ENCODE measurements at places on chromosomes 11 and 22. TPM values are rescaled to one million over a fixed set of nuclear protein-coding genes. Genes with fewer than 3 reads are reported as not detected.

Gene DNAJB7
- not detected for total RNA-seq

GRCh38 chr11:74084796-74085541, 76.1 kb upstream of the UCP3 start:
- H3K27ac ChIP-seq: no peak overlapping the region
- DNase-seq: no peak
- no peaks in the 10 kb centered on the region for H3K4me1 ChIP-seq
- no peaks in the 10 kb centered on the region for H3K27me3 ChIP-seq
- no peak overlapping the region for H3K4me3 ChIP-seq

GRCh38 chr11:109510316-109510715, 88.3 kb downstream of the C11orf87 start:
- no peaks in the 10 kb centered on the region for H3K36me3 ChIP-seq
- DNase-seq: no peak
- no peak overlapping the region for H3K4me3 ChIP-seq
- H3K27me3 ChIP-seq: no peaks in the 10 kb centered on the region
- H3K27ac ChIP-seq: no peak overlapping the region

GRCh38 chr11:69277074-69277809, 16.7 kb upstream of the MYEOV start:
- H3K4me3 ChIP-seq: no peak overlapping the region
- no peaks in the 10 kb centered on the region for H3K27me3 ChIP-seq
- peaks cover 14% of the 10 kb centered on the region for H3K4me1 ChIP-seq
- DNase-seq: no peak

Gene PAMR1
- 15.2 TPM for total RNA-seq

- H3K27ac ChIP-seq: no peak overlapping the region
- H3K36me3 ChIP-seq: no peaks in the 10 kb centered on the region
- H3K4me3 ChIP-seq: no peak overlapping the region
- no peaks in the 10 kb centered on the region for H3K27me3 ChIP-seq
- DNase-seq: no peak
- no peaks in the 10 kb centered on the region for H3K4me1 ChIP-seq
These were observed 689.7 kb downstream of the TBC1D22A start for GRCh38 chr22:47452184-47452583.

Gene CD3G
- total RNA-seq: 2.7 TPM

DNA sequence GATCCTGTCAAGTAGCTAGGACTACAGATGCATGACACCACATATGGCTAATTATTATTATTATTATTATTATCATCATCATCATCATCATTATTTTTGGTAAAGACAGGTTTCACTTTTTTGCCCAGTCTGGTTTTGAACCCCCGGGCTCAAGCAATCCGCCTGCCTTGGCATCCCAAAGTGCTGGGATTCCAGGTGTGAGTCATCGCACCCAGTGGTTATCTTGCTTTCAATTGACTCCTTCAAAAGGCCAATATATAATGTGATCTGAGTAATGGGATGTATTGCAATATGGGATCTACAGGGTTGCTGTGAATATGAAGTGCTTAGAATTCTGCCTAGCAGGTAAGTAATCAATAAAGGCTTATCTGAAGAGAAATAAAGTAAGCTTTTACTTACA, 221.2 kb downstream of the SBF2 start:
- no peaks in the 10 kb centered on the region for H3K27me3 ChIP-seq
- no peak overlapping the region for H3K4me3 ChIP-seq
- no peak overlapping the region for H3K27ac ChIP-seq
- H3K36me3 ChIP-seq: no peaks in the 10 kb centered on the region
- no peak for DNase-seq

- no peak overlapping the region for H3K4me3 ChIP-seq
- H3K4me1 ChIP-seq: no peaks in the 10 kb centered on the region
- no peak for DNase-seq
- H3K36me3 ChIP-seq: no peaks in the 10 kb centered on the region
These were observed 232.9 kb downstream of the BUD13 start for GRCh38 chr11:116539836-116540418.

Gene YAP1
- 257 TPM for total RNA-seq

Gene BLID
- total RNA-seq: 0.25 TPM

DNA sequence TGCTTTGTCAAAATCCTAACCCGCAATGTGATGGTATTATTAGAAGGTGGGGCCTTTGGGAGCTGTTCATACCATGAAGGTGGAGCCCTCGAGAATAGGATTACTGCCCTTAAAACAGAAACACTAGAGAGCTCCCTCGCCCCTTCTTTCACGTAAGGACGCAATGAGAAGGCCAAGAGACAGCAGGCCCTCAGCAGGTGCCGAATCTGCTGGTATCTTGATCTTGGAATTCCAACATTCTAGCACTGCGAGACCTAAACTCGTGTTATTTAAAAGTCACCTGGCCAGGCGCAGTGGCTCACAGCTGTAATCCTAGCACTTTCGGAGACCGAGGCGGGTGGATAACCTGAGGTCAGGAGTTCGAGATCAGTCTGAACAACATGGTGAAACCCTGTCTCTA, 33.1 kb downstream of the LARGE1 start:
- peaks cover 17% of the 10 kb centered on the region for H3K4me1 ChIP-seq
- no peak overlapping the region for H3K4me3 ChIP-seq
- no peaks in the 10 kb centered on the region for H3K27me3 ChIP-seq
- no peak for DNase-seq
- H3K27ac ChIP-seq: no peak overlapping the region

DNA sequence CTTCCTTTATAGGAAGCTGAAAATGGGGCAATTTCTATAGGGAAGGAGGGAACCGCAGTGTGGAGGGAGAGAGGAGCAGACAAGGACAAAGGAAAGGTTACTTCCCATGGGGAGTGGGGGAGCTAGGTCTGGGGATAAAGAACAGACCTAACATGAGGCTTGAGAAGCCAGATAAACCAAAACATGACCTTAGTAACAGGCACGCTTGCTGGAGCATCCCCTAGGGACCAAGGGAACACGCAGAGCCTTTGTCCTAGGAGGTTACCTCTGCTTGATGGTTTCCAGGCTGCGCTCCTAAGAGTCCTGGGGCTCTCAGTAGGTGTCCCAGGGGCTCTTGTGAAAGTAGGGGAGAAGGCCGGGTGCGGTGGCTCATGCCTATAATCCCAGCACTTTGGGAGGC, 271.4 kb upstream of the NCAM1 start:
- DNase-seq: no peak
- H3K4me3 ChIP-seq: no peak overlapping the region
- H3K27me3 ChIP-seq: no peaks in the 10 kb centered on the region
- no peaks in the 10 kb centered on the region for H3K4me1 ChIP-seq
- no peak overlapping the region for H3K27ac ChIP-seq

Gene TRIM48
- not detected for total RNA-seq

GRCh38 chr22:39530692-39531331, 1.7 kb downstream of the RPS19BP1 start:
- H3K27ac ChIP-seq: no peak overlapping the region
- DNase-seq: no peak
- peaks cover 18% of the 10 kb centered on the region for H3K36me3 ChIP-seq
- no peaks in the 10 kb centered on the region for H3K27me3 ChIP-seq

GRCh38 chr11:134543241-134543640, 131.2 kb upstream of the B3GAT1 start:
- H3K4me3 ChIP-seq: no peak overlapping the region
- DNase-seq: no peak
- H3K4me1 ChIP-seq: no peaks in the 10 kb centered on the region
- no peaks in the 10 kb centered on the region for H3K36me3 ChIP-seq
- H3K27ac ChIP-seq: no peak overlapping the region

Gene TRIM51G
- not detected for total RNA-seq

DNA sequence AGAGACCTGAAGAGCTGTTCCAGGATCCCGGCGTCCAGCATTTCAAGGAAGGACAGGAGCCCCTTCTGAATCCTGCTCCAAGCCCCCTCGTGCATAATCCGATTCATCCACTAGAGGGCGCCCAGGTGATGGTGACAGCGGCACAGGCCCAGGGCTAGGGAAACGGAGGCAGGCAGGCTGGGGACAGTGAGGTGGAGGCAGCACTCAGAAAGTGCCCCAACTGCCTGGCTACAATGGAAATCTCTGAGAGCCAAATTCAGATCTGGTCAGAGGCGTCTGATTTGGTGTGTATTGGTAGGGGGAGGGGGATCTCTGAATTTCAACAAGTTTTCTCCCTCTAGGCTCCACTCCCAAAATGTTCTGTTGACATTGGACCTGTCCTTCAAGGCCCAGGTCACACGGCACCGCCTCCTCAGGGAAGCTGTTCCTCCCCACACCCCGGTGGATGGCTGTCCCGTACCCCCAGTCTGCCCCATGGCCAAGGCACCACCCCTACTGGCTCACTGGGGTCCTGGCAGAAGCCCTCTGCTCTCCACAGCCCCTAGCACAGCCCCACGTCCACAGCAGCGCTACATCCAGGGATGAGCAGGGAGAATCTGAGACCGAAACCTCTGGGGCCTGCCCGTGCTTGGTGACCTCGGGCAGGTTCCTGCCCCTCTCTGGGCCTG, 142.9 kb downstream of the CRYBB2 start:
- DNase-seq: peak; percentile 64
- H3K4me1 ChIP-seq: no peaks in the 10 kb centered on the region
- H3K4me3 ChIP-seq: no peak overlapping the region
- no peaks in the 10 kb centered on the region for H3K27me3 ChIP-seq
- H3K27ac ChIP-seq: no peak overlapping the region
- peaks cover under 1% of the 10 kb centered on the region for H3K36me3 ChIP-seq

GRCh38 chr11:110428040-110428439, 1.7 kb upstream of the FDX1 start:
- H3K27ac ChIP-seq: no peak overlapping the region
- DNase-seq: no peak
- no peak overlapping the region for H3K4me3 ChIP-seq
- no peaks in the 10 kb centered on the region for H3K27me3 ChIP-seq
- H3K36me3 ChIP-seq: no peaks in the 10 kb centered on the region

DNA sequence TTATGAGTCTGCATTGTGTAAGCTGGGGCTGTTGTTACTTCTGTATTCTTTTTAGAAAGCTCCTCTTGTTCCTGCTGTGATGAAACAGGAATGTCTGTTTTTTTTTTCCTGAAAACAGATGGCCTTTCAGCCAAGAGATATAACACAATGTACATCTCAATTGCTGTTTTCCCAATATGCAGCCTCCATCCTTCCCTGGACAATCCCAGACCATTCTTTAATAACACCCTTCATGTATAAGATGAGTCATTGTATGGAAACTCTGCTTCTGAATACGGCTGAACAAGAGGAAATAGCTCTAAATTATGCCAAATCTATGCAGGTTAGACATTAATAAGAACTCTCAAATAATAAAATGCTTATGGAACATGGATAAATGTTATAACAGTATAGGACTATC, 60.2 kb upstream of the LRRC4C start:
- no peak overlapping the region for H3K27ac ChIP-seq
- no peaks in the 10 kb centered on the region for H3K36me3 ChIP-seq
- no peaks in the 10 kb centered on the region for H3K4me1 ChIP-seq
- H3K4me3 ChIP-seq: no peak overlapping the region

Gene TSSK2
- total RNA-seq: not detected

GRCh38 chr22:30015846-30016245, 64.4 kb upstream of the HORMAD2 start:
- no peak overlapping the region for H3K27ac ChIP-seq
- DNase-seq: no peak
- H3K4me1 ChIP-seq: no peaks in the 10 kb centered on the region
- peaks cover 60% of the 10 kb centered on the region for H3K36me3 ChIP-seq

Gene RBM14
- total RNA-seq: 67.8 TPM

Gene RAB3IL1
- total RNA-seq: 10.9 TPM

GRCh38 chr11:74720596-74721478, 10.4 kb downstream of the CHRDL2 start:
- no peak overlapping the region for H3K4me3 ChIP-seq
- H3K27me3 ChIP-seq: no peaks in the 10 kb centered on the region
- H3K27ac ChIP-seq: no peak overlapping the region

Gene PTPRCAP
- total RNA-seq: 13.7 TPM

Gene MAPK11
- 8.3 TPM for total RNA-seq

GRCh38 chr11:93330446-93330984, at the start of gene DEUP1:
DEUP1 (plus strand) TSS chr11:93330742; CDS start chr11:93332260, 1,518 bp downstream.
- H3K36me3 ChIP-seq: no peaks in the 10 kb centered on the region
- DNase-seq: peak; percentile 80
- peaks cover 3% of the 10 kb centered on the region for H3K4me1 ChIP-seq
- H3K27ac ChIP-seq: no peak within 1 kb of the TSS
- H3K27me3 ChIP-seq: peaks cover 3% of the 10 kb centered on the region

Gene GAL3ST3
- total RNA-seq: not detected

GRCh38 chr22:25354456-25354855, 135.0 kb downstream of the CRYBB2 start:
- no peak overlapping the region for H3K4me3 ChIP-seq
- peaks cover 46% of the 10 kb centered on the region for H3K36me3 ChIP-seq
- DNase-seq: no peak

GRCh38 chr11:118358071-118358470, 1.3 kb upstream of the UBE4A start:
- peaks cover 5% of the 10 kb centered on the region for H3K27me3 ChIP-seq
- H3K27ac ChIP-seq: no peak overlapping the region
- peaks cover 2% of the 10 kb centered on the region for H3K4me1 ChIP-seq

DNA sequence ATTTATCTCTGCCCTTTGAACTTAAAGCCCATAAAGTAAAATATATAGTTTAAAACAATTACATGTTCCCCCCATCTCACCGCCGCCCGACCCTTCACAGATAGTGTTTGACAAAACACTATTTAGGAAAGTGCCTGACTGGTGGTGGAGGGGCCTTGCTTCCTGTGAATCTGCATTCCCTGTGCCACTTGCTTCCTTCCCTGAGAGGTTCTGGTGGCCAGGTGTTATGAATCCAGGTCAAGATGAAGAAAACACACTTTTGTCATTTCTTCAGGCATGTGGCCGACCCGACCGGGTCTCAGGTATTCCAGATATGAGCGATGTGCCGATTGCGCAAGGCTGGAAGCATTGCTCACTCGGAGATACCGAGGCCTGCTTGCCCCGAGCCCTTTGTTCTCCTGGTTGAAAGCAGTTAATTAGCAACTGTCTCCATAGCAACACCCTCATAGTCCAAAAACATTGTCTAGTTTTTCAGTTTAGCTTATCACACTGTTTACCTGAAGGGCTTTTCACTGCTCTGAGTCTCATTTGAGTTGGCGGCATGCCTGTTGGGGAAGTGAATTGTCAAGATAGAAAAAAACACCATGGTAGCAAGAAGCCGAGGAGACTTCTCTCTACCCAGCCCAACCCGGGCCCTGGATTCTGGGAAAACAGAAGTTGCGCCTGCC, 128.3 kb downstream of the TEAD1 start:
- no peak overlapping the region for H3K4me3 ChIP-seq
- H3K36me3 ChIP-seq: no peaks in the 10 kb centered on the region
- H3K27ac ChIP-seq: peak overlapping the region; percentile 1

- no peak for DNase-seq
- H3K27ac ChIP-seq: no peak overlapping the region
- H3K4me1 ChIP-seq: no peaks in the 10 kb centered on the region
- no peaks in the 10 kb centered on the region for H3K36me3 ChIP-seq
These were observed 26.1 kb downstream of the TSPAN4 start for GRCh38 chr11:868802-869201.

DNA sequence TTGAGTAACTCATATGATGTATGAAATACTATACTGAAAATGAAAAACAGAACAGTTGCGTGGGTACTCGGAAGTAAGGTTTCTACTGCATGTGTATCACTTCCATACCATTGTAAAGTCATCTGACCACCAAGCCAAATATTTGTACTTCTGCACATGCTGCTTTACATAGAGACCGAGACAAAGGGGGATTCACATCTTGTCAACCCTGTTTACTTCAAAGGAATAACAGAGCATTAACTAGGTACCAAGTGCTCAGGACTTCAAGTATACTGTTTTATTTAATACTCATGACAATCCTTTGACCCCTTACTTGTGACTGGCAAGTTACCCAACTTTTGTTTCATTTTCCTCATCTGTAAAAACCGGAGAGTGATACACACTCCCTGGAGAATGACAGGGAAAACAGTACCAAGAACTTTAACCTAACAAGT, 9.9 kb downstream of the MAPK1 start:
- no peak overlapping the region for H3K27ac ChIP-seq
- no peak overlapping the region for H3K4me3 ChIP-seq
- no peaks in the 10 kb centered on the region for H3K36me3 ChIP-seq
- no peak for DNase-seq
